ENCODE measurements at places on chromosomes 1 and 21.

GRCh38 chr1:225896937-225897549 is 8.1 kb upstream of the LEFTY1 start:
- DNase-seq, result no peak

DNA sequence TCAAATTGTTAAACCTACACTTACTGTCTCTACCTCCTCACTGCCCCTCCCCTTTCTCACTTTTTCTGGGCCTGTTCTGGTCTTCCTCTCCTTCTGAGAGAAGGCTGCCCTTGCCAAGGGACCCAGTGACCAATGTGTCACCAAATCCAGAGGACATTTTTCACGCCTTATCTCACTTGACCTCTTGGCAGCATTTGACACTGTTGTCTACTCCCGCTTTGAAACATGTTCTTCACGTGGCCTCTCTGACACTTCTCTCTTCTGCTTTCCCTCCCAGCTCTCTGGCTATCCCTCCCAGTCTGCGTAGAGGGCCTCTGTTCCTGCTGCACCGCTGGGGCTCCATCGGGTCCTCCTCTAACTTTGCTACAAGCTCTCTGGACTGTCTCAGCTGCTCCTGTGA is 25.3 kb downstream of the KCNQ4 start:
- DNase-seq, result no peak

DNA sequence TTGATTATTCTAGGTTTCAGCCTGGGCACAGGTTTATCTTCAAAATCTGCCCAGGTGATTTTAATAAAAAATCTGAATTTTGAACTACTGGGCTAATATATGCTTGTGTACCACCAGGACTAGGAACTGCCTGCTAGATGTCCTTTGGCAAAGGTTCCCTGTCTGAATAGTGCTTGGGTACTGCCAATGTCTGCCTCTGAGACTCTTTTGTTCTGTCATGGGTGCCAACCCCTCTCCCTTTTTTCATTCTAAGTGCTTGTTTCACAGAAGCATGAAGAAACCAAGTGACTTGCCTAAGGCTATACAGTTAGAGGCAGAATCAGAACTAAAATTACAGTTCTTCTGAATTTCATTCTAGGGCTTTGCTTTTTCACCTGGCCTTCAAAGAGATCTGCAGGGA is 106.3 kb upstream of the CACHD1 start:
- no peak for DNase-seq

- DNase-seq, result no peak
Measured at GRCh38 chr1:116106646-116107045, 4.6 kb upstream of the MAB21L3 start.

- DNase-seq, result no peak
Measured at GRCh38 chr1:192927496-192927895, 118.7 kb downstream of the RGS2 start.

DNA sequence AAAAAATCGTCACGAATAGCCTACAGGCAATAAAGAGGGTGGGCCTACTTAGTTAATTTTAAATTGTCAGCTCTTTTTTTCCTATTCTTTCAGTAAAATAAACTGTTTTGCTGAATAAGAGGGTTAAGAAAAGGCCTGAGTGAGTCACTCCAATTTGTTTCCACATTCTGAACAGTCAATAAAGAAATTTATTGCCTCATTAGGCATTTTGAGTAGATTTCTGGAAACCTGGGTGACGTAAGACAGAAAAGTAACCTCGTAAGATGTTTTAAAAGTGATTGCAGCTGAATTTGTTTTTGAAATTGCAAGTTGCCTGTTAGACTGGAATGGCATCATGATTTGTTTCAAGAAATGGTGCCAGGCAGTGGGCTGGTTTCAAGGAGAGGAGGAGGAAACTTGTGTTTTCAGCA is 439.3 kb downstream of the USP25 start:
- DNase-seq, result no peak
